ENCODE measurements at places on chromosomes 5 and 9.

- no peak for DNase-seq
Observed at GRCh38 chr5:61887271-61887670, 418.7 kb upstream of the KIF2A start.

- no peak for DNase-seq
Observed at GRCh38 chr5:30650311-30650710, 543.2 kb upstream of the CDH6 start.

DNA sequence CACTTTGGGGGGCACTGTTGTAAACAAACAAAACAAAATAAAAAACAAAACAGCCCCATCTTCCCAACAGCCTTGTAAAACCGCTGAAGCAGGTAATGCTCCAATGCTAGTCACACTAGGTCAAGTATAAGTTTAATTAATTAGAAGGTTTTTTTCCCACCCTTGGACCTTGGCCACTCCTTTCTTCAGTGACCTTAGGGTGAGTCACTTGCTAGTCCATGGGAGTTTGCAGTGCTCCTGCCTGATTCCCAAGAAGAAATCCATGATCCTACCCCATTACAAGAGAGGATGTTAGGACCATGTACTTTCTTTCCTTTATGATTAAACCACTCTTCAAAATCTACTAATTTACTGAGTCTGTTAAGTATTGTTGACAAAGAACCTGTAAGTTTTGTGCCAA, 192.2 kb upstream of the CDKN2B start:
- DNase-seq: no peak

GRCh38 chr5:149667084-149667828, 62.9 kb upstream of the PPARGC1B start:
- peak; percentile 78 for DNase-seq

DNA sequence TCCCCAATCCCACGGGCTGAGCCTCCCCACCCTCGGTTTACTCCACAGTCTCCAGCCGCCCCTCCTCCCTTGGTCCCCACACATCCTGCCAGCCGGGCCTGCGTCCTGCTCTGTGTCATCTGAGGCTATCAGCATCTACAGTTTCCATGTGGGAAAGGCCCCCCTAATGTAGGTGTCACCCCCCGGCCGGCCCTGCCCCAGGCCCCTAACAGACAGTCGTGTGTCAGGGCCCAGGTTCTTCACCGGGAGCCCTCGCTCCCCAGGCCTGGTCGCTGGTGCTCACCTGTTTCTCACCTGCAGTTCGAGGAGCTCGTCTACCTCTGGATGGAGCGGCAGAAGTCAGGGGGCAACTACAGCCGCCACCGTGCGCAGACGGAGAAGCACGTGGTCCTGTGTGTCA, 62.7 kb downstream of the KCNT1 start:
- DNase-seq: no peak

DNA sequence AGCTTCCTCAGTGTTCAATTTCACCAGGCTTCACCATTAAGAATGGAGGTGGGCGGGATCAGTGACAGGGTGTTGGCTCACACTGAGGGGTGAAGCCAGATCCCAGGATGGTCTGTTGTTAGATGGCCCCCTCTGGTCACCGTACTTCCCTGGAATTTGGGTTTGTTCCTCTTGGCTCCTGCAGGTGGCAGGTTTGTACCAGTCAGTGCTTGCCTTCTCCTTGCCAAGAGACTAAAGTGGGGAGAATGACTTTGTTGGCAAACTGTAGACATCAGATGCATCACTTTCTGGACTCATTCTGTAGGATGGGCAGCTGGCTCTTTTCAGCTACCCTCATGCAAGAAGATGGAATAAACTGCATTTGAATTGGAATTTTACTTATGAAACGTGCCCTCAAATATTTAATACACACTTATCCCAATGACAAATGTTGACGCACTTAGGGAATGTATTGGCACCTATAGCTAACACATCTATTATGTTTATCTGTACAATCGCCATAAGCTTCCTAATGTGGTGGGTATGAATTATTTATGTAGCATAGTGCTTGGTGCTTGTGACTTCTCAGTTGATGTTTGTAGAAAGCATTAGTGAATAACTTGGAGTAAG, 31.4 kb upstream of the ANKRD55 start:
- peak; percentile 80 for DNase-seq

GRCh38 chr5:179154346-179154990, 94.3 kb downstream of the ZNF354C start:
- no peak for DNase-seq

GRCh38 chr5:75202935-75203334, 33.7 kb downstream of the ANKRD31 start:
- peak; percentile 19 for DNase-seq

DNA sequence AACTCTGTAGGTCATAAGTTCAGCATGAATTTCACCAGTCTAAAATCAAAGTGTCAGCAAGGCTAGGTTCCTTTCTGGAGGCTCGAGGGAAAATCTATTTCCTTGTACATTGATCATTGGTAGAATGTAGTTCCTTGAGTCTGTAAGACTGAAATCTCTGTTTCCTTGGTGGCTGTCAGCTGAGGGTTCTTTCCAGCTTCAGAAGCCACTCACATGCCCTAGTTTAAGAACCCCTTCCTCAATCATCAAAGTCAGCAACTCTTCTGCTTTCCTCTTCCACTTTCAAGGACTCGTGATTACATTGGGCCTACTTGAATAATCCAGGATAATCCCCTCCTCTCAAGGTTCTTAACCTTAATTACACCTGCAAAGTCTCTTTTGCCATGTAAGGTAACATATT, 4.9 kb upstream of the SCAMP1 start:
- DNase-seq: no peak

DNA sequence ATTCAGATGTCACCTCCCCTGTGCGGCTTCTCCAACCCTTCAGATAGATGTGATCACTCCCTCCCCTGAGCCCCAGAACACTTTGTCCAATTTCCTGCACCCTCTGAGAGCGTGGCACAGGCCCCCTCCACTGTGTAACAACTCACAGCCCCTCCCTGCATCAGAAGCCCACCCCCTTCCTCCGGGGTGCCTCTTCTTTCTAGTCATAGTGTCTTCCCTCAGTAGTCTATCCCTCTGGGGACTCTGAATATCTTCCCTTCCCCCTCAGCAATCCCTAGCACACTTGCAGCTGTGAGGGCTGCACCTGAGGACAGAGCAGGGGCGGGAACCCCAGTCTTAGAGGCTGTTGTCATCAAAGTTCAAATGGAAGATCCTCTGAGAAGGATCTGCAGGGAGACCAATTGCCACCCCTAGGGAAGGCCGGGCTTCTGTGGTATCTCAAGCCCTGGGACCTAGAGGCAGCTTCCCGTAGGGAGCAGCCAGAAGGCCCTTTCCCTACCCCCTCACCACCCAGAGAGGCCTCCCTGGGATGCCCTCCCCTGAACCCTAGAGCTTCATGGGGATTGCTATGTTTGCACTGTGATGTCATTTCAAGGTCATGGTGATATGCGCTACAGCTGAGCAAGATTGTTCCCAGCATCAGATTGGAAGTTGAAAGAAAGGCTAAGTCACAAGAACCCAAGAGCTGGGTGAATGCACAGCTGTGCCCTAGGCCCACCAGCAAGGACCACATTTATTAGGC, 70.7 kb downstream of the THBS4 start:
- DNase-seq: no peak

GRCh38 chr5:132230871-132231270, 3.2 kb upstream of the P4HA2 start:
- no peak for DNase-seq

DNA sequence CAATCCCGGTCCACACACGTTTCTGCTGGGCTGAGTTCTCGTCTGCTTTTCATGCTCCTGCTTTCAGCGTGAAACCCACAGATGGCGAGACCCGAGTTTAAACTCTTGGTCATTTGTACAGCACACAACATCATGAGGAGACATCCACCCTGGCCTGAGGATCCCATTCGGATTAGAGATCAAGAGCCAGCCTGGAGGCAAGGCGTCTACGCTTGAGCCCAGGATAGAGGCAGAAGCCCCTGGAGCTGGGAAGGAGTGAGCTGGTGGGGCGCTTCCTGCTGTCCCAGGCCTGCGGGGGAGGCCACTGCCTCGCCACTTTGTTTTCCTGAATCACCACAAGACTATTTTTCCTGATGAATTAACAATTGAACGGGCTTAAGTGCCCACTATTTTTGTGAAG, 281.9 kb upstream of the IRX4 start:
- DNase-seq: no peak

DNA sequence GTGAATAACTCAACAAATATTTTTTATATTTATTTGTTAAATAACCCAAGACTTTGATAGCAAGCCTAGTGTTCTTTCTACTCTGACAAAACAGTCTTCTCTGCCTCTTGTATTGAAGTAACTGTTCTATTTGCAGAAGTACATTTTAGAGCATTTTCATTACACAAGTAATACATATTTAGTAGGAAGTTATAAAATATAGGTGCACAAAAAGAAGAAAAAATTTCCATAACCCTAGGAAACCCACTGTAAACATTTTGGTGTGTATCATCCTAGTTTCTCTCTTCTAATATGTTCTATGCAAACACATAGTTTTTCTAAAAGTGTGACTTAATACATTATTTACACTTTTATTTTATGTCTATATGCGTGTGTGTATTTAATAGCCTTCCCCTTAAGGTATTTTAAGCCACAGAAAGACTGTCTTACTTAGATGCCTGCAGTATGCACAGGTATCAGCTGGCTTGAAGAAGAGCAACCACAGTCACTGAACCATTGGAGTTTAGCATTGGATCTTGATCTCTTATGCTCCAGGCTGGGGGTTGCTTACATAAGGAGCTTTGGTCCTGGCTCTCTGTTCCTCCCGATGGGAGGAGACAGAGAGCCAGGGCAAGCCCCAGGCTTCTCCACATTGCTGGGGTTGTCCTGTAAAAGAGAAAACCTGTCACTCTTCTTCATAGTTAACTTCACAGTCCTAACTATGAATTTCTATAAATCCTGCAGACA, 3.8 kb downstream of the SELENOP start:
- peak; percentile 6 for DNase-seq

- no peak for DNase-seq
Observed at GRCh38 chr9:33109850-33110595, 33.5 kb upstream of the SMU1 start.

- no peak for DNase-seq
Observed at GRCh38 chr5:103915081-103915480, 352.5 kb upstream of the NUDT12 start.

DNA sequence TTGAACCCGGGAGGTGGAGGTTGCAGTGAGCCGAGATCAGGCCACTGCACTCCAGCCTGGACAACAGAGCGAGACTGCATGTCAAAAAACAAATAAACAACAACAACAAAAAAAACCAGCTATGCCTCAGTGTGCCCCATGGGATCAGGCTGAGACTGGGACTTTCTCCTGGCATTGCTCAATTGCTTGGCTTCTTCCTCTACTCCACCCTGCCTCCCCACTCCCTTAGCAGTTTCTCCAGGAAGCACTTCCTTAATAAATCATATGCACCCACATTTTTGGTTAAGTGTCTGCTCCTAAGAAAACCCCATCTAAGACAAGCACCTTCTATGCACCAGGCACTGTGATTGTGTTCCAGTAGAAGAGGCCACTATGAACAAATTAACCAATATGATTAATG, 41.0 kb upstream of the TMEM252 start:
- DNase-seq: no peak

GRCh38 chr9:15846611-15847010, 293.8 kb downstream of the CCDC171 start:
- DNase-seq: no peak

DNA sequence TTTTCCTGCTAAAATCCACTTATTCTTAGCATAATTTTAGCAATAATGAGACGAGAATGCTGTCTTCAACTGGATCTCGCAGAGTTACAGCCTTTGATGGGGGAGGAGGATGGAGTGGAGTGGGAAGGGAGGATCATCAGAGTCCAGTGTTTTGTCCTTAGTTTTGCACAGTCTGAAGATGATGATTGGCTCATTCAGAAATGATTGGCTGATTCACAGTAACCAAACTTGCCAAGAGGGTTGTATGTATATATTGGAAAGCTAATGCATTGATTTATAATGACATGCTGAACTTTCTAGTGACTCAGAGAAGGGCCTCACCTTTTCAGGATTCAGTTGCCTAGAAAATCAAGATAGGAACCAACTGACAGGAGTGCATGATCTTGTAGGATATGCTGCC, 448.0 kb downstream of the CCDC171 start:
- no peak for DNase-seq

- DNase-seq: no peak
Observed at GRCh38 chr9:91783876-91784672, 166.0 kb downstream of the ROR2 start.

DNA sequence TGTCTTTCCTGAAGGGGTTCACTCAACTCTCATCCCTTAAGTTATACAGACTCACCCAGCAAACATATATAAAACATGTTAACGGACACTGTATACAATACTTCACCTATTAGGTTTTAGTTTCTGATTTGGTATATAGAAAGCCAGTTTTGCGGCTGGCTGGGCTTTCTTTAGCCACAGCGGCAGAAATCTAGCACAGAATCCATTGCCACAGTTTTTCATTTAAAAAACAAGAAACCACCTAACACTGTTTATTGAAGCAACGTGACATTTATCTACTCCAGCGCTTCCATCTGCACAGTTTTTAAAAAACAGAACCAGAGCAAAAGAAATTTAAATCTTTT, 67.3 kb downstream of the SNX30 start:
- no peak for DNase-seq

DNA sequence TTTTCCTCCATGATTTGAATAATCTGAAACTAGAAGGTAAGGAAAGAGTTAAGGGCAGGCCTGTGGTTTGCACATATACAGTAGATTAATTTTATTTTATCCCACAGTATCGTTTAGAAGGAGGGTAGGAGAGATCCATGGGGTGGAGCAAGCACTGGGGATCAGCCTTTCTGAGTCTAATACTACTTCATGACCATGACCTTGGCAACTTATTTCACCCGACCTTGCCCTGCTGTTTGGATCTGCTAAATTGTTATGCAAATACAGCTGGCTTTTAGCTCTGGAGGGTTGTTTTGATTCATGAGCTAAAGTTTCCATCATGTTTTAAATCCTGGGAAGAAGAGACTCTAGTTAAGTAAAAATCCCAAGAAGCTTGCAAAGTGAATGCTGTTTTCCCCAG, 864 bp upstream of the GRIN3A start:
- DNase-seq: no peak

Measured in HT-29 (cell line).